ENCODE measurements at places on chromosomes 2 and 18. TPM values are rescaled to one million over a fixed set of nuclear protein-coding genes. Genes with fewer than 3 reads are reported as not detected.

- no peak for DNase-seq
These were observed 48.7 kb downstream of the SPTBN1 start for GRCh38 chr2:54504866-54505265.

DNA sequence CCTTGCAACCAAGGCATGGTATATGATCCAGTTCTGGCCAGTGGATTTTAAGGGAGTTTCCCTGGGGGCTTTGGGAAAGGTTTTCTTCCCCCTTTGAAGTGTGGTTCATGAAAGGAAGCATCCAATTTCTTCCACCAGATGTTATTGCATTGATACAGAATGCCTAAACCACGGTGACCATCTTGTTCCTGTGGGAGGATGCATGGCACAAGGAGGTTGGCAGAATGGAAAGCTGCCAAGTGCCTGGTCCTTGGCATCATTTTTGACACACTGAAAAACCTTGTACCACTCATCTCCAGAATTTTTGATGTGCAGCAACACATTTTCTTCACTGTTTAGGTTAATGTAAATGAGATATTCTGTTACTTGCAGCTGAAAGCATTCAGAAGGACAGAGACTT, 55.2 kb upstream of the CXCR4 start:
- no peak for DNase-seq

Gene LOXL3
- 0.66 TPM for total RNA-seq

Gene TAF4B
- 15.6 TPM for total RNA-seq
